ENCODE measurements at places on chromosomes 1 and 21.
A peak's percentile ranks its signal among the peaks of the same experiment; 100 is the strongest.

DNA sequence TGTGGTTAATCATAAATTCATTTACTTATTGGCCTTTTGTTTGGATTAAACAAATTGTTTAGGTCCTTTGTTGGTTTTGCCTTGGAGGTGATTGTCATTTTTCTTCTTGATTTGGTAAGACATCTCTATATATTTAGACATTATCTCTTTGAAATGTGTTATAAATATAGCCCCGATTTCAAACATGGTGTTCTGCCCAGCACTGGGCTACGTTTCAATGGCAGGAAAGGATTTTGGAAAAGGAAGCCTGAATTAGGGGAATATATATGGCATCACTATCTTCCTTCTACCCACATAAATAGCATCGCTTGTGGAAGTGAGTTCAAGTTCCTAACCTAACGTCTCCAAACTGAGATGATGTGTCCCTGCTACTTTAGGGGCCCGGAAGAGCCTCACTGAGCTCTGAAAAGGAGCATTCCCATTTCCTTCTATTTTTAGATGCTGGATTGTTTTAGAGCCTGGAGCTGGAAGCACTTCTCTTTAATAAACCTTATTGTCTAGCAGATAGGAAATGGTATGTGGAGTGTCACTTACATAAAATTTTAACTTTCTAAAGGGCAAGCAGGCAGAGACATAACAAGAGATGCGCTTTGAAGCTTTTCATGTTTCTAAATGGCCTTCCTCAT, 39.4 kb downstream of the PGBD5 start:
- no peak overlapping the region for H3K4me3 ChIP-seq
- no peak for DNase-seq
- no peaks in the 10 kb centered on the region for H3K36me3 ChIP-seq
- H3K4me1 ChIP-seq, result no peaks in the 10 kb centered on the region
- no peak overlapping the region for H3K27ac ChIP-seq

GRCh38 chr1:11345971-11346715, 73.1 kb downstream of the UBIAD1 start:
- H3K4me3 ChIP-seq, result no peak overlapping the region
- H3K27me3 ChIP-seq, result no peaks in the 10 kb centered on the region
- H3K4me1 ChIP-seq, result no peaks in the 10 kb centered on the region
- no peak overlapping the region for H3K27ac ChIP-seq
- no peak for DNase-seq

GRCh38 chr1:198776602-198777029, 137.8 kb downstream of the PTPRC start:
- no peak overlapping the region for H3K27ac ChIP-seq
- H3K4me3 ChIP-seq, result no peak overlapping the region
- DNase-seq, result no peak
- H3K4me1 ChIP-seq, result no peaks in the 10 kb centered on the region

GRCh38 chr1:43134068-43134467, 38.0 kb downstream of the EBNA1BP2 start:
- no peak overlapping the region for H3K4me3 ChIP-seq
- no peaks in the 10 kb centered on the region for H3K27me3 ChIP-seq
- no peak for DNase-seq
- H3K36me3 ChIP-seq, result no peaks in the 10 kb centered on the region
- H3K4me1 ChIP-seq, result no peaks in the 10 kb centered on the region

- DNase-seq, result no peak
- H3K27ac ChIP-seq, result no peak overlapping the region
- H3K4me3 ChIP-seq, result no peak overlapping the region
- peaks cover 5% of the 10 kb centered on the region for H3K4me1 ChIP-seq
- H3K36me3 ChIP-seq, result peaks cover 48% of the 10 kb centered on the region
- H3K27me3 ChIP-seq, result no peaks in the 10 kb centered on the region
Observed at GRCh38 chr1:93357242-93357641, 11.5 kb downstream of the DR1 start.

- H3K36me3 ChIP-seq, result no peaks in the 10 kb centered on the region
- no peak for DNase-seq
- H3K4me1 ChIP-seq, result no peaks in the 10 kb centered on the region
Observed at GRCh38 chr1:115166531-115167091, 77.3 kb upstream of the TSPAN2 start.

GRCh38 chr1:241842565-241842964, 5.4 kb upstream of the EXO1 start:
- H3K36me3 ChIP-seq, result no peaks in the 10 kb centered on the region
- H3K4me3 ChIP-seq, result no peak overlapping the region
- DNase-seq, result no peak

GRCh38 chr1:43358121-43358745, 548 bp upstream of the CDC20 start:
- no peak for DNase-seq
- H3K27ac ChIP-seq, result peak overlapping the region; percentile 64
- H3K4me3 ChIP-seq, result peak overlapping the region; percentile 63
- peaks cover 11% of the 10 kb centered on the region for H3K4me1 ChIP-seq
- peaks cover 7% of the 10 kb centered on the region for H3K36me3 ChIP-seq

GRCh38 chr21:41548781-41549180, 40.8 kb upstream of the TMPRSS2 start:
- no peak for DNase-seq
- H3K4me1 ChIP-seq, result no peaks in the 10 kb centered on the region
- no peak overlapping the region for H3K4me3 ChIP-seq
- no peaks in the 10 kb centered on the region for H3K36me3 ChIP-seq

DNA sequence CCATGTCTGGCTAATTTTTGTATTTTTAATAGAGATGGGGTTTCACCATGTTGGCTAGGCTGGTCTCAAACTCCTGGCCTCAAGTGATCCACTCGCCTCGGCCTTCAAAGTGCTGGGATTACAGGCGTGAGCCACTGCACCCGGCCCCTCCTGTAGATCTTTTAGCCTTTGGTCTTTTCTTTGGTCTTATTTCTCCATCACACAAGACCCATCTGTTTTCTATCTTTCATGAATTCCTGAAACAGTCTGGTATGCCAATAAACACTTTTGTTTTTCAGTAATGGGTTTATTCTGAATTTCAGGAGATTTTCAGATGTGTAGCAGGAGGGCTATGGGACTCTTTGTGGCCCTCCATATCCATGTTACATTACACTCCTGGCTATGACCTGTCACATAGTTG, 23.2 kb downstream of the ERRFI1 start:
- no peak overlapping the region for H3K4me3 ChIP-seq
- no peaks in the 10 kb centered on the region for H3K27me3 ChIP-seq
- no peaks in the 10 kb centered on the region for H3K36me3 ChIP-seq
- DNase-seq, result no peak
- no peak overlapping the region for H3K27ac ChIP-seq

DNA sequence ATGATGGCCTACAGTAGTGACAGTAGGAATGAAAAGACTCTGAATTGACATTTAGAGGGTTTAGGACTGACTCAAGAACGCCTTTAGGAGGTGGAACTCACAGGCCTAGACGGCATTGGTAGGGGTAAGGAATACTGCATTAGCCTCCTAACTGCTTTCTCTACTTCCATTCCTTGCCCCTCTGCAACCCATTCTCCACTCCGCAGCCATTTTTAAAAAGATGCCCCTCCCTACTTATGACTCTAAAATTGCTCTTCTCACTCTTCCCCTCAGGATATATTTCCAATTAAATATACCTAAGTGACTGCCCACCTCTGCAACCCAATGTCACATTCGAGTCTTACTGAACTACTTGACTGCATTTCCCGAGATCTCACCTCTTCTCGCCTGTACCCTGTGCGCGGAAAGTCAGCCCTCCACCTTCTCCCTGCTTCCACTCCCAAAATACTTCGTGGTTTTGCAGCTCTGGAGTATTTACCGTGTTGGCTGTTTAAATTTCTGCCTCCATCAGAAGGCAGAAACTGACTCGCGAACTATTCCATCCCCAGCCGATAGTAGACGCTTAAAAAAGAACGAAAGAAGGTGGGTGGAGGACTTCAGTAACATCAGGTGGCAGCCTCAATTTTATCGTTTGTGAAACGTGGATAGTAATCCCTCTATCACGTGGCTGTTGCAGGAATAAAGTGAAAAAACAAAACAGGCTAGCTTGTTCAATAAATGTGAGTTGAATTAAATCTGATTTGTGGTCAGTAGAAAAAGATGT, 1.1 kb upstream of the YBX1 start:
- no peaks in the 10 kb centered on the region for H3K36me3 ChIP-seq
- no peaks in the 10 kb centered on the region for H3K27me3 ChIP-seq
- no peak for DNase-seq
- peak overlapping the region; percentile 78 for H3K4me3 ChIP-seq

- no peaks in the 10 kb centered on the region for H3K4me1 ChIP-seq
- H3K27me3 ChIP-seq, result no peaks in the 10 kb centered on the region
- H3K36me3 ChIP-seq, result no peaks in the 10 kb centered on the region
- no peak overlapping the region for H3K4me3 ChIP-seq
Observed at GRCh38 chr1:157626099-157626498, 28.2 kb upstream of the FCRL4 start.

- H3K27me3 ChIP-seq, result peaks cover 3% of the 10 kb centered on the region
- no peaks in the 10 kb centered on the region for H3K4me1 ChIP-seq
- no peak overlapping the region for H3K27ac ChIP-seq
- no peaks in the 10 kb centered on the region for H3K36me3 ChIP-seq
- no peak overlapping the region for H3K4me3 ChIP-seq
- no peak for DNase-seq
Observed at GRCh38 chr1:33610864-33611455, 138.5 kb downstream of the ZSCAN20 start.

- DNase-seq, result no peak
- no peaks in the 10 kb centered on the region for H3K4me1 ChIP-seq
Observed at GRCh38 chr1:215557992-215558626, 9.0 kb upstream of the KCTD3 start.

DNA sequence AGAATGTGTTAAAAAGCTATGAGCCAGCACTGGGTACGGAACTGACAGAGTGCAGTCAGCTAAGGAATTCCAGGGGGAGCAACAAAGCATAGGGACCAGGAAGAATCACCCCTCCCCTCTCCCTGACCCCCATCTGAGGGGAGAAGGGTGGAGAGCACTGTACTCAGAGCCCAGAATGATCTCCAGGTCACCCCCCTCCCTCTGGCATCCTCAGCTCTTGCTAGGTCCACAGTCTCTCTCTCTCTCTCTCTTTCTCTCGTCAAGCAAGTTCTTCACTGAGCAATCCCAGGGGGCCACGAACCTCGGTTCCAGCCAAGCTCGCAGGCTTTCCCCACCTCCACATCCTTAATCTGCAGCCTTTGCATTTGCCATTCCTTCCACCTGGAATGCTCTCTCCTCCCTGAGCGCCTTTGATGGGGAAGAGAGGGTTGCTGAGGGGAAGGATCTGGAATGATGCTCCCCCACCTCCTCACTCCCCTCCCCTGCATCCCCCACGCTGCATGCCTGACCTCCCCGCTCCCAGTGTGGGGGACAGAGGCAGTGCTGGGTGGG, 6.7 kb upstream of the WASF2 start:
- no peaks in the 10 kb centered on the region for H3K27me3 ChIP-seq
- H3K27ac ChIP-seq, result no peak overlapping the region
- H3K4me3 ChIP-seq, result no peak overlapping the region
- no peak for DNase-seq
- no peaks in the 10 kb centered on the region for H3K4me1 ChIP-seq

GRCh38 chr1:27603681-27604578, at the start of gene AHDC1:
Gene AHDC1, minus strand, starts transcription at chr1:27604144. Its CDS starts 52,029 bp downstream, at chr1:27552115.
- H3K27ac ChIP-seq, result peak within 1 kb of the TSS; percentile 65
- no peaks in the 10 kb centered on the region for H3K36me3 ChIP-seq
- H3K4me3 ChIP-seq, result peak within 1 kb of the TSS; percentile 80
- DNase-seq, result peak; percentile 87
- no peaks in the 10 kb centered on the region for H3K27me3 ChIP-seq

DNA sequence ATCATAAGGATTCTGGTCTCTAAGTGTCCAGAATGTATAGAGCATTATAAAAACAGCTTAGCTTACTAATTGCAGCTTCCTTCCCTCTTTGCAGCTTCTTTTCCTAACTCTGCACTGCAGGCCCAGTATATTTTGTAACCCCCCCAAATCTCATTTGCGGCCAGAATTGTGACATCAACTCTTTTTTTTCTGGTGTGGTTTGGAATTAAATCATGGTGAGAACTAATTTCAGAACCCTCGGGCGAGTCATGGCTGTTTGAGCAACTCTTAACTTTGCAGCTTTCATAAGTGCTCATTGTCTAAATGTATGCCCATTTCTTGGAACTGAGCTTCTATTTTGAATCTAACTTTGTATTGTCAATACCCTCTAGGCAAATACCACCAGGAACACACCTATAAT, 187.4 kb downstream of the CYYR1 start:
- no peak for DNase-seq
- H3K4me1 ChIP-seq, result no peaks in the 10 kb centered on the region
- no peak overlapping the region for H3K27ac ChIP-seq
- no peak overlapping the region for H3K4me3 ChIP-seq

DNA sequence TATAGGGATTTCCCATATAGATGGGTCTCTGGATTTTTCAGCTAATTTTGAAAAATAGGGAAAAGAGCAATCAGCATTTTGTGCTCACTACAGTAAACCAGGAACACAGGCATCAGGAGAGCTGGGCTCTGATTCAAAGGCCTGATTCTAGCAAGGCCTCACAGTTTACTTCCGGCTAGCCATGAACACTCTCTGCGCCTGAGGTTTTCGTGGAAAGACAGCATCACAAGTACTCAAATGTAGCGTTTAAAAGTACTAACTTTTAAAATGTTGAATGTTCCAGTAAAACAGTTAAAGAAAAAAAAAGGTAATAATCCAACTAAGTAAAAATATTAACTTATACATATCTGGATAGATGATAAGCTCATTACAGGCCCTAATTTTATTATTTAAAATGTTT, 120.6 kb downstream of the SLC45A1 start:
- no peaks in the 10 kb centered on the region for H3K27me3 ChIP-seq
- no peak for DNase-seq
- no peaks in the 10 kb centered on the region for H3K4me1 ChIP-seq
- no peaks in the 10 kb centered on the region for H3K36me3 ChIP-seq

GRCh38 chr1:117970252-117970651, 40.7 kb downstream of the WDR3 start:
- no peak overlapping the region for H3K27ac ChIP-seq
- no peaks in the 10 kb centered on the region for H3K4me1 ChIP-seq
- no peak overlapping the region for H3K4me3 ChIP-seq
- no peaks in the 10 kb centered on the region for H3K27me3 ChIP-seq

DNA sequence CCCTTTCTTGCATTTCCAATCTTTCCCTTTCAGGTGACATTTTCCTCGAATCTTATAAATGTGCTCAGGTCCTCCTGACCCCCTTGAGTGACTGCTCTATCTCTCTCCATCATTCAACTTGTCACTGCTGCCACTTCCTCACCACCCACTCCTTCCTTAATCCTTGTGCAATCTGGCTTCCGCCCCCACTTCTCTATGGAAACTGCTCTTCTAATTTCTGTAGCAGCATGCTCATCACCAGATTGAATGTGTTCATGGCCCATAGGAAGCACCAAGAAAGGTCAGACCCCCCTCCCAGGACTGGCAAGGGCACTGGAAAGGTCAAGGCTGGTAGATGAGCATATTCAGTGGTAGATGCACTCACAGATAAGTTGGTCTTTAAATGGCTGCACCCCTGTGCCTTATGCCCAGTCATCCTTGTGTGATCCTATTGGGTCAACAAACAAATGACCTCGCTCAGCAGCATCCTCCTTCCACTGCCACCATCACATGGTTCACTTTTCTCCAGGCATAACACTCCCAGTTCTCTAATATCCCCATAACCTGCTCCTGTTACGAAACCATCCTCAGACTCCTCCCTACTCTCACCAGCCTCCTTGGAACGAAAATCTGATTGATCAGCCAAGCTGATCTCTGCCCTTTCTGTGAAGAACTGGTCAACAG, 288.5 kb upstream of the POU3F1 start:
- no peaks in the 10 kb centered on the region for H3K36me3 ChIP-seq
- DNase-seq, result no peak
- H3K27me3 ChIP-seq, result no peaks in the 10 kb centered on the region
- no peaks in the 10 kb centered on the region for H3K4me1 ChIP-seq
- no peak overlapping the region for H3K27ac ChIP-seq

All from effector memory CD4-positive, alpha-beta T cell (primary cell).